Naive B cell (primary cell): ENCODE measurements at places on chromosomes 4 and X. TPM values are rescaled to one million over a fixed set of nuclear protein-coding genes. Genes with fewer than 3 reads are reported as not detected.
A peak's percentile ranks its signal among the peaks of the same experiment; 100 is the strongest.

Gene SULT1E1
- polyA plus RNA-seq: not detected

Gene RNF128
- not detected for polyA plus RNA-seq

Gene ABLIM2
- polyA plus RNA-seq: 0.52 TPM

Gene FAM114A1
- not detected for polyA plus RNA-seq

Gene INPP4B
- 0.13 TPM for polyA plus RNA-seq

Gene JAKMIP1
- polyA plus RNA-seq: not detected

DNA sequence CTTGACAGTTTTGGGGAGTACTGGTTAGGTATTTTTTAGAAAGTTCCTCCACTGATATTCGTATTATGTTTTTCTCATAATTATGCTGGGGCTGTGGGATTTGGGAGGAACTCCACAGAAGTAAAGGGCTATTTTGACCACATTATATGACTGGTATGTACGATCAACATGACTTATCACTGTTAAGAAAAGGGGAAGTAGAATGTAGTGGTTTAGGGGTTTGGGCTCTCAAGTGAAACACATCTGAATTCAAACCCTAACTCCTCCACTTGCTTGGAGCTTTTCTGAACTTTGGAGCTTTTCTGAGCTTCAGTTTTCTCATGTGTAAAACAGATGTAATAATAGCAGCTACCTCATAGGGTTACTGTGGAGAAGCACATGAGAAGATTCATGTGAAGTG, 96.4 kb upstream of the C1GALT1C1 start:
- peak; percentile 68 for DNase-seq

DNA sequence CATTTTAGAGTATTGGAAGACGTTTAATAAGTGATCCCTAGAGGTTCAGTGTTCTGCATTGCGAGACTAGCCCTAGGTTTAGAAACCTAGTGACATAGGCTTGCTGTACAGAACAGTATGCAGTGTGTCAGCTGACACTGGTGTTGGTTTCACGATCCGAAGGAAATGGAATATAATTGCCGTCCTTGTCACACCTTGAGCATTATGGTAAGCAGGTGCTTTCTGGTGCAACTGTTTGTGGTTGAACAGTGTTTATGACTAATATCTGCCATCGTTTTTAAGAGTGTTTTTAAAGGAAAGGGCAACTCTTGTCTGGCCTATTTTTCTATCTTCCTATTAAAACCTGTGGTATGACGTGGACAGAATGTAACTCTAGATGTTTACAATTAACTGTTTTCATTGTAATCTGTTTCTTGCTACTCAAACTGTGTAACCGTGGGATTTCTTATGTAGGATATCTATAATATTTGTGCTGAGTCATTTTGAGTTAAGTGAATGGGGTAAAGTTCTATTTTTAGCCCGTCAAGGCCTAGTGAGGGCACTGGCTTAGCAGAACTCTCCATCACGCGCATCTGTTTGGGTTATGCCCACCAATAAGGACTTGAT, 53.8 kb upstream of the TBC1D14 start:
- no peak for DNase-seq

- DNase-seq: no peak
Measured at GRCh38 chr4:138178566-138178965, 63.6 kb downstream of the SLC7A11 start.

GRCh38 chr4:20474119-20474518, 222.4 kb downstream of the SLIT2 start:
- no peak for DNase-seq

GRCh38 chr4:8305851-8306471, 36.4 kb downstream of the HTRA3 start:
- DNase-seq: no peak

DNA sequence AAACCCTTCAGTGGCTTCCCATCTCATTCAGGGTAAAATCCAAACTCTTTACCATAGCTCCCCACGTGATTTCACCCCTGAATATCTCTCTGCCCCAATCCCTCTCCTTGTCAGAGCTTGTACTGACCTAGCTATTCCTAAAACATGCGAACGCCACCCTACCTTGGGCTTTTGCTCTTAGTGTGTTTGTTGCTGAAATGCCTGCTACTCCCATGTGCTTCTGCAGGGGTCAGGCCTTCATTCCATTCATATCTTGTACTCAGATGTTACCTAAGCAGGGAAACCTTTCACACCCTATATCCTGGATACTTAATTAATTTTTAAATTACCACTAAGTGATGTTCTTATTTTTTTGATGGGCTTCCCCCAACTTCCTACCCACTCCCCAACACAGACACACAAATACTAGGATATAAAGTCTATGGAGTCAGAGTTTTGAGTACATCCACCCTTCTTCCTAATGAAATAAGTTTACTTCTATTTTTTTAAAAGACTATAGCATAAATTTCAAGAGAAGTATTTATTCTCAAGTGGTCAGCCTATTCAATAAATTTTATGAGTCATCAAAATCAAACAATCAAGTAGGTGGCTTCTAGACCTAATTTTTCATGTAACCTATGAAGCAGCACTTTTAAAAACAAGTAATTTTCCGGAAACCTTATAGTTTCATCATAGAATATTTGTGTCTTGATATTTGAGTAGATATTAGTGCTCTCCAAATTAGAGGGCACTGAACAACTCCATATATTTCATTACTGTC, 189.4 kb downstream of the RAPGEF2 start:
- no peak for DNase-seq

DNA sequence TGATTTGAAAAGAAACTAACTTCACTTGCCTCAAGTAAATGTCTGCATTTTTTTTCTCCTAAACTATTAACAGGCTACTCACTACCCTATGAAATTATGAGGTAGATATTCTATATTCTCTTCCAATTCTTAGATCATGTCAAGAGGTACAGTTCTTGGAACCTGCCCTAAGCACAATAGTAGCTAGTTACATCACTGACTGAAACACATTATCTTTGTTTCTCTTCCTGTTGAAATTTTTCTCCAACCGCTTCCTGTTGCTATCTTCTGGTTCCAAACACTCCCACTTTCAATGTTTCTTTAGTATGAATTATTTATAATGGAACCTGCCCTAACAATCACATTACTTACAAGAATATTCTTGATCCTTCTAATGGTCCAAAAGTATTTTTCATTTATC, 5.0 kb upstream of the BANK1 start:
- no peak for DNase-seq

- DNase-seq: no peak
Measured at GRCh38 chrX:67563469-67564448, 19.9 kb downstream of the AR start.

DNA sequence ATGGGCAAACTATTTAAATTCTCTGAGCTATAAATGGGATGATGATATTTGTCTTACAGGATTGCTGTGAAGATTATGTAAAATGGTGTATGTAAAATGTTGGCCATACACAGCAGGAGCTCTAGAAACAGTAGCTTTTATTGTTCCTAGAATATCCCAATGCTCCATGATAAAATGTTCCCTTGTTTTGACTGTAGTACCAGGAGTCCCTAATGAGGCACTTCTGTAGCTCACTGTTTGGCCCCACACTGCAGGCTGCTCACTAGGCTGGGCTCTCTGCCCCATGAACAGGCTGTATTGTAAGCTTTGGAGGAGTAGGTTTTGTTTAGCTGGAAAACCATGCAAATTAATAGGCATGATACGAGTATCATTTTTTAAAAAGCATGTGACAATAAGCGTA, 3.3 kb upstream of the FGA start:
- no peak for DNase-seq

DNA sequence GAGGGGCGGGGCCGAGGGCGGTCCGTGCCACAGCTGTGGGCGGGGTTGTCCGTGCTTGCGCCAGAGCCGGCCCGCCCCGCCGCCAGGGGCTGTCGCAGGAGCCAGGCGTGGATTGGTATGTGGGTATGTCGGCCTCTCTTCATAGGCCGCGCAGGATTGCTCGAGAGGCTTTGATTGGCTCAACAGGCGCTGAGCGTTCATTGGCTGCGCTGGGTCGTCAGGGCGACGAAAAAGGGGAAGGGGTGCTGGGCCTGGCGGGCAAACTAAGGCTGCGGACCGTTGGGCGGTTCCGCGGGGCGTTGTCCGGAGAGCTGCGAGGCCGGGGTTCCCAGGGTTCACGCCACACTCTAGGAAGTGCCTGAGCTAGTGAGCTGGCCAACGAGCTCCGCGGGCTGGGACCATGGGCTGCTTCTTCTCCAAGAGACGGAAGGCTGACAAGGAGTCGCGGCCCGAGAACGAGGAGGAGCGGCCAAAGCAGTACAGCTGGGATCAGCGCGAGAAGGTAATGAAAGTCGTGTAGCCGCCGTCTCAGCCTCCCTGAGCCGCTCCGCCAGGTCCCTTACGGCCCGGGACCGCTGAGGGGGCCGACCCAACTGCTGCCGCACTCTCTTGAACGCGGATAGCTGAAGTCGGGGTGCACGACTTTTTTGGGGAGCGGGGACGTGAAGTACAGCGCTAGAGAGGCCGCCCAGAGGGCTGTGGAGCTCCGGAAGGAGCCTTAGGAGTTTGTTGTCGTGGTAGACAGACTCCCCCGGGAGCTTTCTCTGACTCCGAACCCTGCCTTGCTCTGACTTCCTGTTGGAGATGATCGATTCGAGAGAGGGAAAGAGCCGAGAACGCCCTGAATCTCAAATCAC, at the start of gene RP2:
TSS of gene RP2 (plus strand) at position 343 of the 857 bp plus-strand sequence. CDS start at position 401, 58 bp downstream.
- DNase-seq: peak; percentile 87

DNA sequence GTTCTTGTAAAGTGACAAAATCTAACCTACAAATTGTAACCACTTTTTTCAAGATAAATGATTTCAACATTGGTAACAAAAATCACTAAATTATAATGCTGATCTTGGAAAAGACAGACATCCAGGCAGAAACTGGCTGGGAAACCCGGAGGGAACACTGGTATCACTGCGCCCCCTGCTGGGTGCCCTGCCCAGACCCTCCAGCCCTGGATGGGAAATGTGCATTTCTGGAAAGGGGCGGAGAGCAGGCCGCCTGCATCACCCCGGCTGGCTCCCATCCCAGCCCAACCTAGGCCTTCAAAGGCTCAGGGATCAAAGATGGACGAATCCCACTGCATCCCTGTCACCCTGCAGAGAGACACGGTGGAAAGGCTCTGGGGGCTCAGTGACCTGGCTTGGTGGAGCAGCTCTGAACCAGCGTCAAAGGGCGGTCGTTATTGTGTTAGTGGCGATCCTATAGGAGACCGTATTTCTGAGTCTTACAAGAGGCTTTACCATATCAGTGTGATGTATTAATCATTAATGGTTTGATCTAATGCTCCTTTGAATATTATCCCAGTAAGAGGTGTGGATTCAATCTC, 37.3 kb downstream of the ACOX3 start:
- DNase-seq: peak; percentile 23
